Adipocyte (in vitro differentiated cells): ENCODE measurements at places on chromosomes 4 and X.
A peak's percentile ranks its signal among the peaks of the same experiment; 100 is the strongest.

GRCh38 chr4:88802585-88803286 is 105.1 kb upstream of the NAP1L5 start:
- DNase-seq: no peak

- DNase-seq: no peak
Observed at GRCh38 chr4:4560642-4561041, 18.8 kb upstream of the STX18 start.

- no peak for DNase-seq
Observed at GRCh38 chr4:113083346-113083745, 33.9 kb downstream of the ANK2 start.

DNA sequence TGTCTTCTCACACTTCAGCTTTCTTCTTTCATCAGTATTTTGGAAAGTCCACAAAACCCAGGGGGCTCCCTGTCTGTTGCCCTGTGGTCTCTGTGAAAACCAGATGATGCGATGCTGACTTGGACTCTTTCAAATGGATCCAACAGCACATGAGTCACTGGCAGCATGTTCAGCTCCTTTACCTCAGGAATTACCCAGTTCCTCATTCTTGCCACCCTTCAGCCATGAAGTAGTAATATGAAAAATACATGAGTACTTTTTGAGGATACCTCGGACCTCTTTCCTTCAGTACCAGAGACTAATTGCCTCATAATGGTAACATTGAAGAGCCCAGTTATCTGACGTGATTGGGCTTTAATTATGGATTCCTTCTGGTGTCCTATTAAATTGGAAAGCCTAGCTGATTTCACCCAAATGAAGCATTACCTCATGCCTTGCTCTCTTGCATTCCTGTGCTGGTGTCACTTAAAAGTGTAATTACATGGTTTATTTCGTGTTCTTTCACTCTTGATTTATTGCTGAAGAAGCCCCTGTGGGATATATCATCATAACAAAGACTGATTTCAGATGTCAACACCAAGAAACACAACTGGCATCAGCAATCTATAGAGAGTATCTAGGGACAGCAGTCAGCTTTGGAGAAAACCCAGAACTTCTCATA is 63.4 kb downstream of the NFKB1 start:
- DNase-seq: no peak

DNA sequence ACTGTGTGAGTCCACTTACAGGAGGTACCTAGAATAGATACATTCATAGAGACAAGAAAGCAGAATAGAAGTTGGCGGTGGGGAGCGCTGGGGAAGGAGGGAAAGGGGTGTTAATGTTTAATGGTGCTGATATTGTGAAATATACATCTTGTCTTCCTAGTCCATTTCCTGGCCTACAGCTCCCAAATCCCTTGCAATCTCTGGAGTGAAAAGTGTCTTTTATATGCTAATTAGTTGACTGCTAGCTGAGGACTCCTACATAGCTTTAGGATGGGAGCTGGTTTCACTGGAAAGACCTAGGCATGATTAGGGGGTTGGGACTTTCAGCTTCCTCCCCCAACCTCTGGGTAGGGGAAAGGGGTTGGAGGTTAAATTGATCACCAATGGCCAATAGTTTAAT is 36.0 kb downstream of the FUNDC1 start:
- DNase-seq: no peak

DNA sequence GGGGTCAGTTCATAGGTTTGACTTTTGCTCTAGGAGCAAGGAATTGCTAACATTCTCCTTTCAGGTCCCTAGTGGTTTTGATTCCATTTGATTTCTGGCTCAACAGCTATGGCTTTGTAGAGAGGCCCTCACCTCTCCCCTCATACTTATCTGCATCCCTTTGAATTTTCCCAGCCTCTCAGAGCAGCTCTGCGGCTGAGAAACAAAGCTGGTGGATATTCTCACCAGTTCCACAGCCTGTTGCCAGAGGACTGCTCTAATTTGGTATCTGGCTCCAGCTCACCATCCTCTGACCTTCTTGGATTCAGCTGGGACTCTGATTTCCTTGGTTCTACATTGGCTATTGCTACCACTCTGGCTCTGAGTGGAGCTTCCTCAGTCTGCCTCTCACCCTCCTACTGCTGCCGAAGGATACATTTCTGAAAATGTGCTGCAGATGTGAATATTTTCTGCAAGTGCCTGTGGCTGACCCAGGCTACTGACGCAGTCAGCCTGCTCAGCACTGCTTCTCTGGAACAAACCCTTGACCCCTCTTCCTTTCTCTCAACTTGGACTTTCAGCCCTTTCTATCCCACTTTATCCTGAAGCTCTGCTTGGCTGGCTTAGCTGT is 110.9 kb upstream of the ENPEP start:
- peak; percentile 2 for DNase-seq

DNA sequence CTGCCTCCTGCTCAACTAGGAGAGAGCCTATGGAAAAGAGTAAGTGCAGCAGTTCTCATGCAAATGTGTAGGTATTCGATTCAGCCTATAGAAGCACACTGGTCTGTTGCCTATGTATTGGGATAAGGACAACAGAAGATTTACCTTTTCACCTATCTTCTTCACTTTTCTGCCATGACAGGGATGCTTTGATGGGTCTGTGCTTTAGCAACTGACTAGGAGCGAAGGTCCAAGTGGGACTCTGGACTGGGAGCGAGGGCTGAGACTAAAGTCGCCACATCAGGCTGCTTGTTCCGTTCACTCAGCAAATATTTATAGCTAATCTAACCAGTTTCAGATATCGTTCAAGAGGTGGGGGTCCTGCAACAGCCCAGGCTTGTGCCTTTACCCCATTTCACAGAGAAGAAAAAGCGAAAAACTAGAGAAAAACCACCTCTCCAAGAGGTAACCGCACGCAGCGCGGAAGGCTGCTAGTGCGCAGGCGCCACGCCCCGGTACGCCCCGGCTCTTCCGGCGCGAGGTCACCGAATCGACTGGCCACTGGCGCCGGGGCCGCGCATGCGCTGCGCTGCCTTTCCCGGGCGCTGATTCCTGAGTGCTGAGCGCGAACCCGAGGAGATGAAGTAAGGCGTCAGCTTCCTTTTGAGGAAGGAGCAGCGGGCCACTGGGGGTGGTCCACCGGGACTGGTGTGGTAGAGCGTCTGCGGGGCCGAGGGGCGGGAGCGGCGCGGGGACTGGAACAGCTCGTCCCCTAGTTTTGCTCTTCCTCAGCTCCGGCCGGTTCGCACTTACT is at the start of gene RBMX2:
RBMX2 (plus strand) TSS at position 573 of the 793 bp plus-strand sequence; CDS start at position 619, 46 bp downstream.
- peak; percentile 86 for DNase-seq

DNA sequence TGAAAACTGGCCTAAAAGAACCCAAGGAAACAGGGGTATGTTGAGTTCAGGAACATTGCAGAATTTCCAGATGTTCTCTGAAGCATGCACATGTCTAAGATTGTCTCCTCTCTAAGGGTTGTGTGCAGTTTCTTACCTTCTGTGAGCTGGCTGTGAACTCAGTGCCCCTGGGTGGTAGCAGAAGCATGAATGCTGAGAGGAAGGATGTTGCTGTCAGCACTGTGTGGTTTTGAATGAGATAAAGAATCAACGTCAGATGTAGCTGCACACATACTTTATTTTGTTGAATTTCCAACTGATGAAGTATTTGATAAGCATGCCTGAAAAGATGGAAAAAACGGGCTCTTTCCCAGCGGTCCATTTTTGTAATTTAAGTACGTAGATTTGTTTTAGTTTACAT is 23.8 kb upstream of the CD38 start:
- no peak for DNase-seq

DNA sequence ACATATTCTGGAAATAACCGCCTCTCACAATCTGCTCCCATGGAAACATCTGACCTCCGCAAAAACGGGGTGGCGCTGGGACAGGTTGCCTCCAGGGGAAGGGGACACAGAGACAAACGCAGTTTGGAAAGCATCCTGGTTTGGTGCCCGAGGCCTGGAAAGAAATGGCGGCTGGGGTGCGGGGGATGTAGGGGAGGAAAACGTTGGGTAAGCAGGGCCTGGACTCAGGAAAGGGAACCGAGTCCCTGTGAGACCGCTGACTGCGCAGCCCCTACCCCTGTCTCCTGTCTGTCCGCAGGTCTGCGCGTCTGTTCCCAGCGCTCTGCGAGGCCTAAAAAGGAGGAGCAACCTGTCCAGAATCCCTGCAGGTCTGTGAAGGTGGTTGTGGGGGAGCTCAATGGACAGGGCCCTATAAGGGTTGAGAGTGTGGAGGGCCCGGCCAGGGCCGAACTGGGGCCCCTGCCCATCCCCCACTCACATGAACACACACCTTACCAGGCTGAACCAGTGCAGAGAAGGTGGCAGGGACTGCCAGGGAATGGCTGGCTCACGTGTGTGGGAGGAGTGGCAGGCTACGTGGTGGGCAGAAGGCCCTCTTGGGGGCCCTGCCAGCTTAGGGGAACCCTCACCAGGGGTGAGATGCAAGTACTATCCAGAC is 672 bp downstream of the TCEAL3 start:
- peak; percentile 19 for DNase-seq

DNA sequence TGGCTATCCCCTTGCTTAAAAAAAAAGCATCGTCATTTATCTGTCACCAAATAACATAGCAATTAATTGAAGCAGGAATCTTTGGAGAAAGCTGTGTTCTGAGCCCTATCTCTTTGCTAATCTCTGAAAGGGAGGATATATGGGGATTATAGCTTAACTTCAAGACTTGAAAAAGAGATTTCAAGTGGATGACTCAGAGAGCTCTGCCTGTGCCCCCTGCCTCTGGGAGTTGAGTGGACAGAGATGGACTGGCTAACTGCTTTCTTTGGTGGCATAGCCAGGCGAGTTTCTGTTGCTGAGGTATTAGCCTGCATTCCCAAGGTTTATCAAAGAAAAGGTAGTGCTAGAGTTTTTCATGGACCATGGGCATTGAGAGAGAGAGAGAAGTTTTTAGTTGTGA is 91.6 kb downstream of the DDIT4L start:
- DNase-seq: peak; percentile 15

DNA sequence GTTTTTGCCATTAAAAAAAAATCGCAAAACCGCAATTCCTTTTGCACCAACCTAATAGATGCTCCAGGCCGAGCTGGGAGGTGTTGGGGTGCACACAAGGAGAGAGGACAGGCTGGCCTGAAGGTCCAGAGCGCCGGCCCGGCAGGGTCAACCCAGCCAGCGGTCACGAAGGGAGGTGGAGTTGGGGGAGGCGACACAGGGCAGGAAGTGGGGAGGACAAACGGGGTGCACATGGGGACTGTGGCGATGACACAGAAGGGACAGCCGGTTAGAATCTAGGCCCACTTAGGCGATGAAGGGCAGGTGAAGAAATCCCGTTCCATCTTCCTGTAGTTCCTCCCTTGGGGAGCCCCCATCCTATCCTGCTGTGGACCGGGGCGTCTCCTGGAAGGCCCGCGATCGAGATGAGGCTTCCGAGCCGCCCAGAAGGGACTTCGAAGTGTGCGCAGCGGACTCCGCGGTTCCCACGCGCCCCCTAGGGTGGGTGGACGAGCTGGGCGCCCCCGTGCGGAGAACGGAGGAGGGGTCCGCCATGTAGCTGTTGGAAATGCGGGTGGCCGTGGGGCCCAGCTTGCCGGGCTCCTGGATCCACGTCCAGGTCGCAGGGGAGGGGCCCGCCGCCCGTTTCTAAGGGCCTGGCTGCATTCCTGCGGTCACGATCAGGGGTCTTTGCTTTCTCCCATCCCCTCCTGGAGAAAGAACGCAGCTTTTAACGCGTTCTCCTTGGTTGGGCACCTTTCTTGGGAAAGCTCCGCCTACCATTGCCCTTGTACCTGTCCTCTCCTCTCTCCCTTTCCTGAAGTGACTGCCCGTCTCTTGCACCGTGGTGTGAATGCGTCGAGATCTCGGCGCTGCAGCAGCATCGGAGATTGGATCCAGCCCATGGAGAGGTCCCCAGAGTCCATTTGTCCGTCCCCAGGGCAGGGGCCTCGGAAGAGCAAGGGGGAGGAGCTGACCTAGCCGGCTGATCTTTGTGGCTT is 17.0 kb upstream of the HPF1 start:
- DNase-seq: peak; percentile 21

DNA sequence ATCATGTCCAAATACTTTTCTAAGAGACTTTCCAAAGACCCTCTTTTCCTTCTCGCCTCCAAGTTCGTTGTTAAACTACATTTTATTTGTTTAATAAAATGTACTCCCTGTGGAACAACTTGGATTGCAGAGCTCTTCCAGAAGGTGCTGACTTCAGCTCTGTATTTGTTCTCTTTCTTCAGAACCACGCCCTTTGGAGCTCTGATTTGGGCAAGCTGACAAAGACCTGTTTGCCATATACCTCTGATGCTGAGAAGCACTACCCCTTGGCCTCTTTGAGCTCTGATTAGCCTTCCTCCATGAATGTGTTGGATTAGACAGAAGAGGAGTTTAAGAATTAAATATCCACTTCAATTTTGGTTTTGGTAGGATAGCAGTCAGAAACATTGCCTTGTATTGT is 815.1 kb upstream of the POU3F4 start:
- no peak for DNase-seq

GRCh38 chr4:73682508-73682907 is 57.9 kb upstream of the CXCL8 start:
- no peak for DNase-seq

DNA sequence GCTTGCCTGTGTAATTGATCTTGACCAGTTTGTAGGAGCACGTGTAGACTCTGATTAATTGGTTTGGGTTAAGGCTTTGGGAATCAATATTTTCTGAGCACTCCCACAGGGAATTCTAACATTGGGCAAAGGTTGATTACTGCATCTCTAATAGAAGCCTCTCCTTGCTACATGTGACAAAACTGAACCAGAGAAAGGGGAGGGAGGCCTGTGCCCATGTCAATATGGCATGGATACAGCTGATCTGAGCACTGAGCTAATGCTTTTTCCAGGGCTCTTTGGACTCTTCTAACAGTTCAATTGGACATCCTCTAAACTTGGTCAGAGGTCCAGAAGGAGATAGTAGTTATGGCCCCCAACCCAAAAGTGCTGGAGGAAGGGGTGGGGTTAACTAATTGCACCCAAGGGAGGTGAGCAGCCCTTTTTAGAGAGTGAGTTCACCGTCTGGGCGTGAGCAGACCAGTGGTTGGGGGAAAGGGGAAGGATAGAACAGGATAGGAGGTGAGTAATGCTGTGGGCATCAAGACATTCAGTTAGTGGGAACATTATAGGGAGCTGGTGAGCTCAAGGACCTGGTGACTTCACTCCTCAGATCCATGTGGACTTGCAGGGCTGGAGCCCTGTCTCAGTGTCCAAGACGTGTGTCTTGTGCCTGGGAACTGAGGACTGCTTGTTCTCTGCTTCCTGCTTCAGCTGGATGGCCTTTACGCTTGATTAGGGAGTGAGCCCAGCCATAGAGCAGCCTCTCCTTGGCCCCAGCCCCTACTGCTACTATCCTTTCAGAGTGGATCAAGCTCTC is 22.8 kb downstream of the MSN start:
- DNase-seq: peak; percentile 48

DNA sequence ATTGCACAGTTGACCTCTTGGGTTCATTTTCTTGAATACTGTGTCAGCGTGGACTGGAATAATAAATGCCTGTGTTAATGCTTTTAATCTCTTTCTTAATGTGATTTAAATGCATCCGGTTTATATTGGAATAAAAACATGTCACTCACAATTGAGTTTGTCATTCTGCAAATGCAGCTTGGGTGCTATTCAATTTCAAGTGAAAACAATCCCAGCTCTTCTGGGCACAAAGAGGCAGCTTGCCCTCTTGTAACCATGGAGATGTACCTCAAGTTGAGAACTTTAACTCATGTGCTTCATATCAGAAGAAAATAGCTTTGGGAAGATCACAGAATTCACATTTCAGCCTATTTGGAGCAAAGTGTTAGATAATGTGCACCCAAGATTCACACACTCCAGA is 355.7 kb upstream of the GNPDA2 start:
- DNase-seq: no peak

GRCh38 chrX:40278340-40279090 is 180.8 kb upstream of the BCOR start:
- no peak for DNase-seq
